AG08396 (cell line): ENCODE measurements at places on chromosomes 11 and 22.
A peak's percentile ranks its signal among the peaks of the same experiment; 100 is the strongest.

DNA sequence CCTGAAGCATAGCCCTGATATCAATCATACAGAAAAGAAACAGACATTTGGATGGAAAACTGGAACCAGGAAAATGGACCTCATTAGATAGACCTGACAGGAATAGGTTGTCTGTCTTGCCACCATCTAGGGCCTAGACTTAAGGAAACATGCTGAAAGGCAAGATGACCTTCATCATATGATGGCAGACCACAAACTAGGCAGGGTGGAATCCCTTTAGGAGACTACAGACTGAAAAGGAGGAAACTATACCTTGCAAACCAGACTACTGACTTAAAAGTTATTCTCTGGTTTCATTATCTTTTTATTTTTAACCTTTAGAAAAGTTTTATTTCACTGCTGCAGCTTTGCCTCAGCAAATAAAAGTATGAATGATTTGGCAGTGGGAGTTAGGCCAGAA lies 20.3 kb downstream of the SBF2 start:
- DNase-seq: no peak

DNA sequence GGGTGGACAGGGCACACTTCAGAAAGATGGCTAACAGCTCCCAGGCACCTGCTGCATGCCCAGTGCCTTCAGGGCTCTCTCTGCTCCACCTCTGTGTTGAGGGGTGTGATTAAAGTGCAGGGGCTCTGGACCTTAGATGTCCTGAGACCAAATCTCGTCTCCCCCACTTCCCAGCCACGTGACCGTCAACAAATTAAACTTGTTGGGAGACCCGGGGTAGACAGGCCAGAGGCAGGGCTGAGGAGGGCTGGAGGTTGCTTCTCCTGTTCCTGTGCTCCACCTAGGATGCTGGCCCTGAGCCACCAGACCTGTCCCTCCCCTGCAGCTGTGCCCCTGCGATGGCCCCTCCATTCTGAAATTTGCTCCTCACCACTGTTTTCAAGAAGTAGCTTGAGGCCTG lies 17.0 kb downstream of the NPTXR start:
- no peak for DNase-seq

DNA sequence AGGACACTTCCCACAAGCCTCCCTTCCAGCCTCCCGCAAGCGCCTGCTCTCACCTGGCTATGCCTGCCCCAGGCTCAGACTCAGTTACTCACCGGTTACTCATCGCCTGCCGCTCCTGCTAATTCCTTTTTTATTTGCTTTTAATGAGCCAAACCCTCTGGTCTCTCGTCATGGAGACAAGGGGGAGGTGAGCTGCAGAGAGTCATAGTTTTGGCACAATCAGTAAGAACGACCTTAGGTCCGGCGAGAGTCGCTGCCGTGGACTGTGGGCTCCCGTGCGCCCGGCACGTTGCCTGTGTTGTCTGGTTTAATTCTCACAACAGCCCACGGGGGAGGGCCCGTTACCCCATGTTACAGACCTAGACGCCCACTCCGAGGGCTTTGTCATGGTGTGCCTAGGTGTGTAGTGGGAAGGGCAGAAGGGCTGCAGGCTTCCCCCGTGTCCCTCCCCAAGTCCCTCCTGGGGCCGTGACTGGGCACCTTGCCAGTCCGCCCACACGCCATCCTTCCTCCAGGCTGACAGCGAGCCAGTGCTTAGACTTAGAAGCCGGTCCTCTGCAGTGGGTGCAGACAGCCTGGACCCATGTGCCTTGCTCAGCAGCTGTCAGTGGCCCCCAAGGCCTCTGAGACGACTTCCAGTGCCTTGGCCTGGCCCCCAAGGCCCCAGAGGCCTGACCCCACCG lies 42.2 kb downstream of the WNT7B start:
- peak; percentile 87 for DNase-seq

DNA sequence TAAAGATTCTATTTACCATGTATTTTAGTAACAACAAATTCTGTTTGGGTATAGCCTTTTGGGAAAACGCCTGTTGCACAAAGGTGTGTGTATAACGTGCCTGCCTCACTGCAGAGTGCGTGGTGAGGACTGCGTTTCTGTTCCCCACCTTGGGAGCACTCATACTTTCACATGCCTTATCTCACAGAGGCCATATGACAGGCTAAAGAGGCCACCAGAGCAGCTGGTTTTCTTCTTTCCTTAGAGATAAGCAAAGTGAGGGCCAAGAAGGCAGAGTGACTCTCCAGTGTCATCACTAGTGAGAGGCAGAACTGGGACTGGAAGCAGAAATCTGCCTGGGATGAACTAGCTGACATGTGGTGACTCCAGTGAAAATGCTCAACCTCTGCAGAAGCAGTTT lies 369.2 kb upstream of the NARS2 start:
- no peak for DNase-seq

- no peak for DNase-seq
Measured at GRCh38 chr11:70747921-70748320, 349.6 kb downstream of the CTTN start.

DNA sequence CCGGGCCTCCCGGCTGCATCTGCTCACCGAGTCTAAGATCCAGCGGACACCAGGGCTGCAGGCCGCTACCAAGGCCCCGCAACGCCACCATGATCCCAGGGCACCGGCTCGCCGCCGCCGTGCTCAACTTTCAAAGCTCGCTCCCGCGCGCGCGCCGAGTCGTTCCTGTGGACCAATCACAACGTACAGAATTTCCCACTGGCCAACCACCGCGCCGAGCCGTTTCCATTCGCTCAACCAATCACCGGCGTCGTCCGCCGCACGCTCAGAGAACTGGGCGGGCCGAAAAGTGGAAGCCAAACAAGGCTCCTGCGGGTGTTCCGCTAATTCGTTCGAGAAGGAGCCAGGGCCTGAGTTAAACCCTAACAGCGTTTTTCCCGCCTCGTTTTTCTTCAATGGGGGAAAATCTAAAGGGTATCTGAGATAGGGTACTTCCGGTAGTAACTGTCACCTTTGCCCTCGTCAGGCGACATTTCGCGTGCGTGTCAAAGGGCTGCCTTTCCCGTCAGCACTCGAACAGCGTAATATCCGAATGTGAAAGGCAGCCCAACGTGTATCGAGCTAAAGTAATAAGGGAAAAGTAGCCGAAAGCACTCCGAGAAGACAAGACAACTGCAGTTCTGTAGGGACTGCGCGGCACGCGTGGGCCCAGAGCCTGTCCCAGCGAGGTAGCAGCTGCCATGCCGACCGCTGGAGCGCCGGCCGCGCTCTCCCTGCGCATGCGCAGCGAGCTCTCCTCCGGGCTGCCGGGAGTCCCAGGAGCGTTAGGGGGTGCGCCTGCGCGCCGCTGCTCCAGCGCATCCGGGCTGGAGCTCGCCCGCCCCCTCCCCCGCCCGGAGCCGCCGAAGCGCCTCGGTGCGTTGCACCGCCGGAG lies at the start of the genes NCAPD3 and VPS26B:
NCAPD3 (minus strand) TSS at position 132 of the 874 bp plus-strand sequence; CDS start at position 91, 41 bp downstream.
VPS26B (plus strand) TSS at position 836 of the 874 bp plus-strand sequence. CDS start 452 bp downstream, outside the sequence.
- peak; percentile 100 for DNase-seq

GRCh38 chr11:122103321-122103720 lies 12.7 kb downstream of the BLID start:
- no peak for DNase-seq

DNA sequence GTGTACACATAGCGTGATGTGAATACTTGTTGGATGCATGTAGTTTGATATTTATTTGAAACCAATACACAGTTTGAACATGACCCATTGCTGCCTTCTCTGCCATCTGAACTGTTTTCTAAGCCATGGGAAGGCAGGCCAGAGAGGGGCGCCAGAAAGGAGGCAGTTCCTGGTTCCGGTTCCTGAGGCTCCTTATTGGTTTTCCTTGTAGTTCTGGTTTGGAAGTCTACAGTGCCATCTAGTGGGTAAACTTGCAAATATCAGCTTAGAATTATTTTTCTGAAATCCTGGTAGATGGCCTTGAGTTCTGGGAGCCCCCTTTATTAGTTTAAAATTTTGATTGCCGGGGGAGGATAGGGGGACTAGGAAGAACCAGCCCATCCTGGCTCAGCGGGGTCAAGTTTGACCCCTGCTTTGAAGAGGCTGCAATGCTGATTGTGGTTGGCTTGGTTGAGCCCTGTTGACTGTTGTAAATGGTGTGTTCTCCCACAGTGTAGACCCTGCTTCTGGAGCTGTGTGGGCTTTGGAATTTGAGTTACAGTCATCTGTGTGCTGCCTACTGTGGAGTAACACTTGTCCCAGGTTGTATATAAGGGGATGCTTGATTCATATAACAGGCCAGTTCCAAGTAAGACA lies 48.4 kb downstream of the GRAMD1B start:
- DNase-seq: peak; percentile 80

DNA sequence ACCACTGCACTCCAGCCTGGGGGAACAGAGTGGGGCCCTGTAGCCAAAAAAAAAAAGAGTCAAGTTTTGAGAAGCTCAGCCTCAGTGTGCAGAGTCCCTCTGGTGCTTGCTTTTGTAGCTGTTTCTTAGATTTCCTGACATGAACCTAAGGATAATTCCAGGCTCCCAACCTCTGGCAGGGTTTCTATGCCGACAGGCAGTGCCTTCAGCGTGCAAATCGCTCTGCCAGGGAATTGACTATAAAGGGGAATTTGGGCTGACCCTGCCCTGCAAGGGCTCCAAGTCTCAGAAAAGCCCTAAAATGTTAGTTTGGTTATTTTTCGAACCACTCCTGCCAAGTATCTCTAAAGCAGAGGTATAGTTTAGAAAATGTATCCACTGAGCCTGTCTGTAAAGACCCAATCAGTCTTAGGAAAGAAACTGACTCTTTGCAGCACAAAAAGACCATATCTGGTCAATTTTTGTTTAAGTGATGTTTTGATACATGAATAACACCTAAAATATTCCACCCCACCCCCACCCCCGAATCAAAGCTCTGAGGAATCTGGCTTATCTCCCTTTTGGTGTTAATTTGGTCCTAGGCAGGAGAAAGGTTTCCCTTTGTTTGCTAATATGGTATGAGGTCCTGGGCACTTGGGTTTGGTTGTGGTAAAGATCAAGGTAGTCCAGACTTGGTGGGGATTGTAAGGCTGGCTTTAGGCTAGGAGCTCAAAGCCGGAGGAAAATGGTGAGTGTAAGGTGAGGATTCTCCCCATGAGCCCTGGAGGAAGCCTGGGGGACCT lies 49.7 kb downstream of the ANO1 start:
- DNase-seq: peak; percentile 45

GRCh38 chr11:69771466-69771865 lies 3.7 kb downstream of the FGF4 start:
- no peak for DNase-seq

GRCh38 chr11:94948070-94948617 lies 25.2 kb downstream of the CWC15 start:
- DNase-seq: peak; percentile 14

DNA sequence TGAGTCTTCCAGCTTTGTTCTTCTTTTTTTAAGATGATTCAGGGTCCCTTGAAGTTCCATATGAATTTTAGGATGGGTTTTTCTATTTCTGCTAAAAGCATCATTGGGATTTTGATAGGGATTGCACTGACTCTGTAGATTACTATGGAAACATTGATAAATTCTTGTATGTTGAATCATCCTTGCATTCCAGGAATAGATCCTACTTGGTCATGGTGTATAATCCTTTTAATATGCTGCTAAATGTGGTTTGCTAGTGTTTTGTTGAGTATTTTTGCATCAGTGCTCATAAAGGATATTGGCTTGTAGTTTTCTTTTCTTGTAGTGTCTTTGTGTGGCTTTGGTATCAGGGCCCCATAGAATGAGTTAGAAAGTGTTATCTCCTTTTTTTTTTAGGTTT lies 34.9 kb upstream of the PHOX2A start:
- DNase-seq: no peak

GRCh38 chr11:93734427-93735222 lies 6.7 kb downstream of the TAF1D start:
- no peak for DNase-seq

GRCh38 chr11:129840236-129840635 lies 24.6 kb downstream of the TMEM45B start:
- DNase-seq: no peak

- DNase-seq: no peak
Measured at GRCh38 chr11:9762531-9762930, 98.7 kb downstream of the SWAP70 start.
